ENCODE measurements at places on chromosomes 6 and 20.

DNA sequence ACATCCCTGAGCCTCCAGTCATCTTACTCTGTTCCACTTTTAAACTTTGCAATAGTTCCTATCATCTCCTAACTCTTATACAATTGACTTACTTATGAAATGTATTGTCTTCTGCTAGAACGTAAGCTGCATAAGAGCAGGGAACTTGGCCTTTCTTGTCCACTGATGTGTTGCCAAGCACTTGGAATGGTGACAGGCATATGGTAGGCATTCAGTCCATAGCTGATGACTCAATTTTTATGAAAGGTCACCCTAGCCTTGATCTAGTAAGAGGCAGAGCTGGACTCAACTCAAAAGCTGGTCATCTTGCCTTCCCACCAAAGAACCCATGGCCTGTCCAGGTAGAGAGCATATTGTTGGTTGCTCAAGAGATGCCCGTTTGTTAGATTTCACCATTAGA, 82.4 kb upstream of the FAM184A start:
- no peak for DNase-seq

- no peak for DNase-seq
These were observed 326.1 kb downstream of the PRL start for GRCh38 chr6:21970569-21971300.

- DNase-seq, result no peak
These were observed 39.6 kb upstream of the NOX3 start for GRCh38 chr6:155495011-155495768.

GRCh38 chr6:34015586-34015985, 130.3 kb downstream of the GRM4 start:
- DNase-seq, result no peak
